ENCODE measurements at places on chromosomes 7 and 10. TPM values are rescaled to one million over a fixed set of nuclear protein-coding genes. Genes with fewer than 3 reads are reported as not detected.

Gene FGL2
- total RNA-seq, result 45.5 TPM

DNA sequence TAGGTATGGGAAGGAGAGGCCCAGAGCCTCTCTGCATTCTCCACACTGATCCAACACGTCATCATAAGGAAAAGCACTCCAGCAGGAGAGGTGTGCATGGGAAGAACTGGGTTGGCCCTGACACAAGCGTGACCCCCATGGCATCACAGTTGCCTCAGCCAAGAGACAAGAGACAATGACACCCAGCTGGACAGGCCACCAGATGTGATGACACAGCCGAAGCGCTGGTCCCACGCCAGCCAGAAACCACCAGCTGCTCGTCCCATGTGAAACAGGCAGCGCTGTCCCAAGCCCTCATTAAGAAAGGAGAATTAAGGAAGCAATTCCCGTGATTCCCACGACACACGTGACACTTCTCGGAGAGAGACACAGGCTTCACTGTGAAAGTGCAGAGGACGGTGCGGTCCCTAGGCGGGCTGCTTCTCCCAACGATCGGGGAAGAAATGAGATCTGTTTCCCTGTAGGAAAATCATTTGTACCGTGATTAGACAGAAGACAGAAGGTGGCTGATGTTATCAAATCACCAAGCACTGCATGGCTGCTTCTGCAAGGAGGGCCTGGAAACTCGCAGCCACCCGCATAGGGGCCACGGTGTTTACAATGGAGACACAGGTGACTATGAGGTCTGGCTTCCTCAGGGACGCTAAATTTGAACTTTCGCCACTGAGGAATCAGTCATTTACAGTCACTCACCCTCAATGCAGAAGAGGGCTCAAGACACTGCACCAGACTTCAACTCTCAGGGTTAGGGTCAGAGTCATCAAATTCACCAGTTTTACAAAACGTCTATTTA, 74.5 kb downstream of the DIP2C start:
- DNase-seq, result no peak

GRCh38 chr10:25604591-25604990, 329.4 kb upstream of the MYO3A start:
- DNase-seq, result peak; percentile 24

Gene SCRN1
- 42.1 TPM for total RNA-seq

Gene UNCX
- total RNA-seq, result not detected

Gene VIPR2
- not detected for total RNA-seq

- DNase-seq, result no peak
These were observed 44.3 kb downstream of the PRR15 start for GRCh38 chr7:29607889-29608288.
